Cerebellum (tissue), 4 donors: ENCODE measurements at places on chromosomes 3 and 15. TPM values are rescaled to one million over a fixed set of nuclear protein-coding genes. Genes with fewer than 3 reads are reported as not detected.

GRCh38 chr3:42106646-42107045 lies 15.5 kb downstream of the TRAK1 start:
- no peak for DNase-seq

- DNase-seq = no peak
These were observed 17.2 kb upstream of the IREB2 start for GRCh38 chr15:78420766-78421165.

DNA sequence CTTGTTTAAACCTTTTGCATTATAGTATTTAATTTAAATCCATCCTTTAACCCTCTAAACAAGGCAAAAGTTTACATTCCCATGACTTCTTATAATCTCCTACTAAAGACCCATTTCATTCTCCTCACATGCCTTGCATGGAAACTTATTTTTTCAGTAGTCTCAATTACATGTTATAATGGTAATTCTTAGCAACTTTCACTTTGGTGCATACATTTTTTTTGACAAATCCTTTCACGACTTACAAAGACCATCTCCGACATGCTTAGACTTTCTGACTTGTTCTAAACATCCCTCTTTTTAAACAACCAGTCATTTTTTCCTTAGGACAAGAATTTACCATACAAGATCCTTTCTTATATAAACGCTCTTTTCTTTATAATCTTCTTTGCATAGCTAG lies 615.4 kb upstream of the GBE1 start:
- DNase-seq = no peak

- no peak for DNase-seq
These were observed at the start of gene SST for GRCh38 chr3:187669675-187670504. Gene SST (minus strand): TSS chr3:187670394. CDS start chr3:187670291, 103 bp downstream.

Gene DALRD3
- 37.2 TPM for total RNA-seq

Gene SEMA5B
- 24.8 TPM for total RNA-seq

Gene MYRIP
- 13.5 TPM for total RNA-seq

GRCh38 chr15:64066451-64066850 lies 20.2 kb upstream of the DAPK2 start:
- DNase-seq = no peak

- no peak for DNase-seq
These were observed 7.9 kb downstream of the RPL14 start for GRCh38 chr3:40465111-40465407.

Gene LTF
- 0.36 TPM for total RNA-seq

Gene MAPKBP1
- 58.7 TPM for total RNA-seq

GRCh38 chr3:69121513-69121912 lies 882 bp downstream of the LMOD3 start:
- no peak for DNase-seq

Gene HRG
- not detected for total RNA-seq

DNA sequence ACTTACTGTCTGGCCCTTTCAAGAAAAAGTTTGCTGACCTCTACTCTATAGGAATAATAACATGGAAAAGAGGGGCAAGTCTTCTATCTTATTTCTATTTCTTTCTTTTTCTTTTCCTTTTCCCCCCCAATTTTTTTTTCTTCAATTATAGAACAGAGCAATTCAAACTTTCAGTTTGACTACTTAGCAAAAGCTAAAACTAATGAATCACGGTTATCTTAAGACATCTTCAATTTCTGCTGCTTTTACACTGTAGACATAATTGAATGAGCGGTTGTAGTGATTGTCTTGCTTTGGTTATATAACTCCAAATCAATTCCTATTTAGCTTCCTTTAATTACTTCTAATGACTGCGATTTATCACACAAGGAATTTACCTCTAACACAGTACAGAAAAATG lies 74.3 kb upstream of the P2RY1 start:
- DNase-seq = no peak

Gene FAM227B
- 7.6 TPM for total RNA-seq

- no peak for DNase-seq
These were observed 4.9 kb downstream of the SLC12A6 start for GRCh38 chr15:34332553-34333120.

GRCh38 chr3:67325231-67325630 lies 327.1 kb downstream of the KBTBD8 start:
- DNase-seq = no peak

GRCh38 chr3:102018551-102018950 lies 169.2 kb downstream of the NFKBIZ start:
- DNase-seq = no peak

GRCh38 chr3:141804778-141805639 lies 41.8 kb downstream of the GRK7 start:
- no peak for DNase-seq

DNA sequence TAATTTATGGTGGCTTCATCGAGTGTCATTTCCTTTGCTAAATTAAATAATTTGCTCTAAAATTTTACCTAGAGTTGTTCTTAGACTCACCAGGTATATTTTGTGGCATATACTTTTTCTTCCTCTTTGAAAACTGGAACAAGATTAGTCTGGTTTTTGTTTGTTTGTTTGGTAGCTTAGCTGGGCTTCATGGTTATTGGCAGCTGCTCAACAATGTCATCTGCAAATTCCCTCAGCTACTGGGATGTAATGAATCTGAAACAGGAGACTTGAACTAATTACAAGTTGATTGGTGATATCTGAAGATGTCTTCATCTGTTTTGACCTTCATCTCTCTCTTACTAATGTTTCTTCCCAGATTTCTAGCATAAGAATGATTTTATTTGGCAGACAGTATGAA lies 270.5 kb upstream of the P2RY1 start:
- DNase-seq = no peak
